ENCODE measurements at places on chromosomes 1 and 21.
A peak's percentile ranks its signal among the peaks of the same experiment; 100 is the strongest.

DNA sequence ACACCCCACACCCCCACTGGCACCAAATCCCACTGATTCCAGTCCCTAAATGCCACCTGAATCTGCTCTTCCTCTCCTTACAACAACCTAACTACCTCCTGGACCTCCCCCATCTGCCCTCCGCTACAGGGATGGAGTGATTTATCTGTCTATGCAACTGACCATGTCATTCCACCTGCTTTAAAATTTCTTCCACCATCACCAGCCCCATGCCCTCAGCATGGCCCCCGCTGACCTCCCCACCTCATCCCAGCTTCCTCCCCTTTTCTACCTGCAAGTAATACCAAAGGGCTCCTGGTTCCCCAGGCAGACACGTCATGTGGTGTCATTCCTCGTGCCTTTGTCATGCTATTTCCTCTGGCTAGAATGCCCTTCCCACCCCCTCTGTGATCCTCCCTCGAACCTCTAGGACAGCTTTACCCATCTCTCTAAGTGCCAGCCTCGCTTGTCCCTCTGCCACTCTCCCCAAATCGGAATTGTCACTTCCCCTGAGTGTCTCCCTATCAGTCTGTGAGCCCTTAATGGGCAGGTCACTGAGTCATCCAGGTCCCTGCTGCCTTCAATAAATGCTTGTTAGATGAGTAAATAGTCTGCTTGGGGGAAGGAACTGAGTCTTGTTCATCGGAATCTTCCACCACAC, 3.7 kb downstream of the GJB4 start:
- peak; percentile 47 for DNase-seq

DNA sequence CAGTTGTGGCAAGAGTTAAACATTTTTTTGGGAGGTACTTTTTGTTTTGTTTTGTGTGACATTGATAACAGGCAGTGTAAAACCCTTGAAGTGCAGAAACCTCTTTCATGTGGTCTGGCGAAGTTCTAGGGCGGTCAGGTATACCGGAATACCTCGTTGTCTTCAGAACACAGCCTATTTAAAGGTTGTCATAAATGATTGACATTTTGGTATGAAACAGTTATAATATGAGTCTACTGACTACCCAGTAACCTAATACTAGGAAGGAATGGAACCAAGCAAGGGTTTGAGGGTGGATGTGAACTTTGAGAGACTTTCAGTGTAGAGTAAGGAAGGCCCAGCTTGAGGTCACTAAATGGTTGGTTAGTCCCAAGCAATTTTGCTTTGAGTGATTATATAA, 40.5 kb downstream of the PATJ start:
- DNase-seq: no peak

- no peak for DNase-seq
Observed at GRCh38 chr1:44641126-44642102, 32.9 kb downstream of the TMEM53 start.

GRCh38 chr1:72366466-72366865, 84.1 kb upstream of the NEGR1 start:
- peak; percentile 10 for DNase-seq

DNA sequence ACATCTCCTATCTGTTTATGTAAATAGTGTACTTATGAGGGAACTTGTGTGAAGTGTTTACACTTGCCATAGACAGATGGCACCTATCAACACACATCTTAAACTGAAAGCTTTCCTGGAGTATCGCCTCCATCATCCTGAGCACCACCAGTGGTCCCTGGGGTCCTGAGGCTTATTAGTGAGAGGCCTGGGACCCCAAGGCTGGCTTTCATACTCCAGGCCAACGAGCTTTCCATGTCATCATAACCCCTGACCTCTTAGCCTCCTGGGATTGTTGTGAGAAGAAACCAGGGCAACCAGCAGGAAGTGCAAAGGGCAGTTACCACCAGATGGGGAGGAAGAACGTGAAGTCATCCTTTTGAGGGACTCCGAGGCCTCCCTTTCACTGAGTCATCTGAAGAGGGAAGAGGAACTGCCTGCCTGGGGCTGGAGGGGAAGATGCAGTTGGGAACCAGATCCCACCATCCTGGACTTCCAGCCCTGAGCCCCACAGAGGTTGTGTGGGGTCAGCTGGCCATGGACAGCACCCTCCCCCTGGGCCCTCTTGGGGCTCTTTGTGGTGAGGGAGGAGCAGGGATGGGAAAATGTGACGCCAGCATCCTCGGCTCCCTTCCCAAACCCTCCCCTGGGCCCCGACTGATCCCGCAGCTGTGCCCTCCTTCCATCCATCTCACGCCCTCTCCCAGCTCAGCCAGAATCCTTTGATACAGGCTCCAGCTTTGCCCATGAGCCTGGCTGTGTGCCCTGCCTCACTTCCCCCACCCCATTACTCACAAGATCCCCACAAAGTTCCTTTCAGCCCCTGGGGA, 5.8 kb downstream of the INKA2 start:
- peak; percentile 80 for DNase-seq

GRCh38 chr1:117574161-117574835, 31.6 kb upstream of the TENT5C start:
- DNase-seq: no peak

DNA sequence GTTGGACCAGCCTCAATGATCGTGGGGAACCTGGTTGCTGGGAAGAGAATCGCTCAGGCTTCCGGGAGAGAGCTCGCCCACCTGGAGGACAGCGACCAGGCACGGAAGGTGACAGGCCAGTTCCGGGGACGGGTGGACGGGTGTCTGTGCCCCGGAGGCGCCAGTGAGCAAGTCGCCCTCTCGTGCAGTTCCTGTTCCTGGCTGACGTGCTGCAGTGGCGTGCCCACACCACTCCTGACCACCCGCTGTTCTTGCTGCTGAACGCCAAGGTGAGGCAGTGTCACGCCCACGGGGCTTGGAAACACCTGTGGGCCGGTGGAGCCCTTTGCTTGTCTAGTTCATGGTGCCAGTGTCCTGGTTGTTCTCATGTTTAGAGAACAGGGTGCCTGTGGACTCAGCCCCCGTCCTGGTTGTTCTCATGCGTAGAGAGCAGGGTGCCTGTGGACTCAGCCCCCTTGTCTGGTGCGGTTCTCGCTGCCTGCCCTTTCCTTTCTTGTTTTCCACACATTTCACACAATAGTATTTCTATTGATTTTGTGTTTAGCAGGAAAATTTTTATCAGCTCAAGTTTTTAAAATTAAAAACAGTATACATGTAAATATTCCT, 53.1 kb downstream of the S100B start:
- DNase-seq: no peak

DNA sequence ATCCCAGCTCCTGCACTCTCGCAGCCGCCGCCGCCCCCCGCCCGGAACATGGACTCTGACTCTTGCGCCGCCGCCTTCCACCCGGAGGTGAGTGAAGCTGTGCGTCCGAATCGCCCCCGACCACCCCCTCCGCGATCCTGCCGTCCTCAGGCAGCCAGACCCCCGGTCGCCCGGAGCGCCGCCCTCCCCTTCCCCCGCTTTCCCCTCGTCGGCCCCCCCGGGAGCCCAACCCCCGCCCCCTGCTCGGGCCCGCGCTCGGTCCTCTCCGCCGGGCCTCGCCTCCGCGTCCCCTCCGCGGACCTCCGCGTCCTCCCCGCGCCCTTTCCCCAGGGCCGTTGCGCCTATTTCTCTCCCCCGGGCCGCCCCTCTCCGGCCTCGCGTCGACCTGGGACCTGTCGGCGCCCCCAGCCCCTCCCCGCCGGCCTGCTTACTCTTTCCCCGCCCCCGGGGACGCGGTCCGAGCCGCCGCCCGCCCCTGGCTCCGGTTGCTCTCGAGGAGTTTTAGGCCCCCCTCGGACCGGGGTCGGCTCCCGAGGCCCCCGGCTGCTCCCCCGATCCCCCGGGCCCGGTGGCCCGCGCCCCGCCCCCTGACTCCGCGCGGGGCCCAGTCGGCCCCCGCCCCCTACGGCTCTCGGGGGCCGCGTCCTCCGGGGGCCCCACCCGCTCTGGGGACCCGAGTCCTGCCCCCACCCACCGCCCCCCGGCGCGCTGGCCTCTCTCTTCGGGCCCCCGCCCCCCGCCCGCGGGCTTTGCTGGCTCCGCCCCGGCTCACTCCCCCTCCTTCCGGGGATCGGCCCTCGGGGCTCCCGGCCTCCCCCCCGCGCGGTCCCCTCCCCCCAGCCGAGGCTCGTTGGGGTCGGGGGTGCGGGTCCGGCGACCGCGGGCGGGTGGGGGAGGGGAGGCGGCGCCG, 743 bp downstream of the PHF13 start:
- peak; percentile 68 for DNase-seq

GRCh38 chr1:53130878-53131589, 11.4 kb downstream of the SLC1A7 start:
- no peak for DNase-seq

All from AG08395 (cell line).